ENCODE measurements at places on chromosomes 11 and 22. TPM values are rescaled to one million over a fixed set of nuclear protein-coding genes. Genes with fewer than 3 reads are reported as not detected.

Gene OTOG
- total RNA-seq = not detected

Gene KRTAP5-1
- total RNA-seq = not detected

Gene FOSL1
- total RNA-seq = not detected

Gene PLAAT2
- total RNA-seq = not detected

Gene ACP2
- total RNA-seq = 25.6 TPM

Gene TRIM49D1
- not detected for total RNA-seq

Gene OR52I1
- not detected for total RNA-seq

Gene CRYAB
- 19.9 TPM for total RNA-seq

Gene E2F8
- not detected for total RNA-seq

Gene GALNT18
- total RNA-seq = 35.1 TPM

Gene OR8K1
- not detected for total RNA-seq

Gene USP2
- 2.1 TPM for total RNA-seq

Gene ZBTB16
- total RNA-seq = 196 TPM

Gene GUCY1A2
- 44.6 TPM for total RNA-seq

Gene BTG4
- not detected for total RNA-seq

Gene OR51B5
- 0.85 TPM for total RNA-seq

Gene MADD
- 26.8 TPM for total RNA-seq

Gene TENM4
- total RNA-seq = 61.5 TPM

Gene FAM227A
- total RNA-seq = 1.5 TPM

Gene PLEKHA7
- 25.1 TPM for total RNA-seq

Gene TSGA10IP
- not detected for total RNA-seq

Gene C22orf31
- total RNA-seq = not detected

Gene GPR83
- total RNA-seq = 0.28 TPM

Gene NXF1
- total RNA-seq = 46.8 TPM

Gene WNT11
- 8.8 TPM for total RNA-seq

Gene MMP8
- not detected for total RNA-seq

Gene DEFB131B
- total RNA-seq = not detected

Gene IL18
- total RNA-seq = 1.2 TPM

Gene OR51B2
- total RNA-seq = 1.5 TPM

Gene RCOR2
- total RNA-seq = 11.8 TPM

Gene HSD17B12
- total RNA-seq = 27.9 TPM

Gene ACRV1
- not detected for total RNA-seq

Gene UPK3A
- not detected for total RNA-seq

Gene C22orf15
- 0.41 TPM for total RNA-seq

Gene TEX12
- not detected for total RNA-seq

Gene KDM4D
- 0.70 TPM for total RNA-seq

Gene MOGAT2
- total RNA-seq = not detected

Gene VPREB3
- not detected for total RNA-seq

Gene RGL4
- not detected for total RNA-seq

Gene TIMP3
- total RNA-seq = 192 TPM

Gene MPEG1
- total RNA-seq = 15.1 TPM

All from uterus (tissue), 4 donors.